BJ (cell line): ENCODE measurements at places on chromosomes 16 and 17. TPM values are rescaled to one million over a fixed set of nuclear protein-coding genes. Genes with fewer than 3 reads are reported as not detected.

The CRISPLD2 gene
- polyA plus RNA-seq = 109 and 183 TPM in 2 replicates

The SMTNL2 gene
- not detected in 2 replicates for polyA plus RNA-seq

The CENPT gene
- polyA plus RNA-seq = 26.2 and 42.4 TPM in 2 replicates

The KRTAP2-2 gene
- 0.16 TPM in 1 of 2 replicates, not detected in the other for polyA plus RNA-seq

The KRTAP4-3 gene
- not detected in 2 replicates for polyA plus RNA-seq

The ALOX12B gene
- polyA plus RNA-seq = not detected in 2 replicates

The ENPP7 gene
- polyA plus RNA-seq = not detected in 2 replicates

The SOCS7 gene
- polyA plus RNA-seq = 7.4 and 9.2 TPM in 2 replicates

The SPN gene
- polyA plus RNA-seq = 0.04 TPM in 1 of 2 replicates, not detected in the other

The NHERF1 gene
- 13.7 and 16.3 TPM in 2 replicates for polyA plus RNA-seq

The TM4SF5 gene
- polyA plus RNA-seq = not detected in 2 replicates

The SMG1 gene
- 20.5 and 31.0 TPM in 2 replicates for polyA plus RNA-seq

DNA sequence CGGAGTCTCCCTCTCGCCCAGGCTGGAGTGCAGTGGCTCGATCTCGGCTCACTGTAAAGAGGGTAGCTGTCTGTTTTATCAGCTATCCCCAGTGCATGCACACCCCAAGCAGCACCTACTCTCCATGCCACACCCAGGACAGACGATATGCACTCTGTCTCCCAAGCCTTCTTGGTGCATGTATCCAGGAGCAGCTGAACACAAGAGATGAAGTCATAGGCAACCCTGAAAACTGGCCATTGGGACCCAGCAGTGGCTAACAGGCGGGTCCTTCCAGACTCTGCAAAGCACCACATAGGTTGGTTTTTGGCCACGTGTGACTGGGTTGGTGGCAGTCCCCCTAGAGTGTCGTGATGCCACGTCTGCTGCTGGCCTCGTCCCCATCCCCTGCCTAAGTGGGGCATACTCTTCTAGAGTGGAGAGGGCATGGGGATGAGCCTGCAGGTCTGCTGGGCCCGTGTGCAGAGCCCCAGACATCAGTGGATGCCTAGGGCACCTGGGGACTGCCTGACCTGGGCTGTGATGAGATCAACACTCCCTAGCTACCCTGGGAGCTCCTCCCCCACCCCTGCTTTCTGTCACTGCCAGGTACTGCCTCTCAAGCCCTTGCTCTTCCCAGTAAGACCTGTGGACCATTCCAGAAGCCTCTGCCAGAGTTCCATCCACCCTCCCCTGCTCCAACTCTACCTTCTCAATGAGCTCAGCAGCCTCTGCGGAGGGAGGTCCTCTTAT, 9.3 kb downstream of the PDE6G start:
- no peak for DNase-seq

GRCh38 chr16:81940781-81941560, 70.3 kb downstream of the SDR42E1 start:
- peak; percentile 24 for DNase-seq

- no peak for DNase-seq
These were observed 273.8 kb downstream of the C16orf95 start for GRCh38 chr16:87043231-87044031.

- no peak for DNase-seq
These were observed at the start of gene RARA for GRCh38 chr17:40309031-40309948. TSS of gene RARA (plus strand) at chr17:40309180. CDS start at chr17:40331219, 22,039 bp downstream.

DNA sequence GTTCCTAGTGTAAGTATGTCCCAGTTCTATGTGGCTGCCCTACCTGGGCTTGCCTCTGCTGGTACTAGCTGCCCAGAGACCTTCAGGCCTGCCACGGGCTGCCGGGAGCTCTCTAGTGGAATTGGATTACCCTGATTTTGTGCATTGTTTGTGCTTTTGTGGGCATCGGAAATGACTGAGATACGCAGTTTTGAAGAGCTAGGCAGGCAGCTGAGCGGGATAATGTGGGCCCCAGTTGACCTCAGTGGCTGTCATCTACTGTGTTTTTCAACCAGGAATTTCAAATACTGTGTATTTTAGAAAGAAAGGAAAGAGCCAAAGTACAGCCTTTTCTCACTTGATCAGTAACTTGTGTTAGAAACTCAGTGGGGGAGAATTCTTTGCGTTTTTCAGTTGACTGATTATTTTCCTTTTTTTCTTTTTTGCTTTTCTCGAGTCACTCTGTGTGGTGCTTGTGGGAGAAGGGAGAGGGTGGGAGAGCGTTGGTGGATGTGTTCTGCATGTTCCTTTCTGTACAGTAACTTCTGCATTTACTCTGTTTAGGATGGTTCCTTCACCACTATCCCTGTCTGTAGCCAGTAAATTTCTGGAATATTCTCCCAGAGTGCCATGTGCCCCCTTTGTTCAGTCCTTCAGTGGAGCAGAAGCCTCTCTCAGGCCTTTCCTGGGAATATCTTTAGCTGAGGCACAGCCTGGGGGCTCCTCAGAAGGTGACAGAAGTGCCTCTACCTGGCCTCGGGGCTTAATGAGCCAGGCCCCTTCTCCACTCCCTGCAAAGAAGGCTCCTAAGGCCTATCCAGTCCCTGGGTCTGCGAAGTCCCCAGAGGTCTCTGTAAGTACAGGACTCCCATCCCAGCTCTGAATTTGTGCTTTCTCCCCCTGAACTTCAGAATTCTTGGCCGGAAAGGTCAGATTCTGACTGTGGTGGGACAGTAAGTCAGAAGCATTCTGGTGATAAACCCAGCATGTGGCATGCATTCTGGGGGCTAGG, 15.0 kb upstream of the SLC12A3 start:
- DNase-seq = no peak

GRCh38 chr17:39264119-39264518, 38.4 kb upstream of the STAC2 start:
- no peak for DNase-seq

DNA sequence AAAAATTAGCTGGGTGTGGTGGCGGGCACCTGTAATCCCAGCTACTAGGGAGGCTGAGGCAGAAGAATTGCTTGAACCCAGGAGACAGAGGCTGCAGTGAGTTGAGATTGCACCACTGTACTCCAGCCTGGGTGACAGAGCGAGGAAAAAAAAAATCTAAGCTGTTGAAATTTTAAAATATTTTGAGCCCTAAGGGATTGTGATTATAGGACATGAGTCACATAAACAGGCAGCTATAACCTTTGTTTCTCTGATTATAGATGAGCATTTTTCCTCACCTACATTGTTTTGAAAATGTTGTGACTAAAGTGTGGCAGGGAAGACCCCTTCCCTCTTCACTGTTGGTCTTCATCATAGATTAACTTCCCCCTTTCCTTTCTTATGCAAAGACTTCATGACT, 135.5 kb downstream of the MGAT5B start:
- DNase-seq = no peak

DNA sequence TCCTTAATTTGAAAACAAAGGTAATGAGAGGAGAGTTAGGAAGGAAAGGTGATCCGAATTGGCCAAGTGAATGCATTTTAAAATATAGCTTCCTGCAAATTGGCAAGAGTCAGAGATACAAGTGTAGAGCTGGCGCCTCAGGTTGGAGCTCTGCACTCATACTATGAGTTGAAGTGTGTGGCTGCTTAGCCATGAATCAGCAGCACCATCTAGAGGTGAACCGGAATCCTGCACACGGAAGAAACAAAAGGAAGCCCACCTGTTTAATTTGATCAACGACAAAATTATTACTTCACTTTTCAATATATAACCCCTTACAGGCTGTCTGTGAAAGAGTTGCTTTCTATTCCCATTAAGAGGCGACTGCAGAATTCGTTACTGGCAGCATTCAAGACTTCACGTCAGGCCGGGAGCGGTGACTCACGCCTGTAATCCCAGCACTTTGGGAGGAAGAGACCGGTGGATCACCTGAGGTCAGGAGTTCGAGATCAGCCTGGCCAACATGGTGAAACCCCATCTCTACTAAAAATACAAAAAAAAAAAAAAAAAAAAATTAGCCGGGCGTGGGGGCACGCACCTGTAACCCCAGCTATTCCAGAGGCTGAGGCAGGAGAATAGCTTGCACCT, 1253.7 kb upstream of the CDH8 start:
- no peak for DNase-seq

DNA sequence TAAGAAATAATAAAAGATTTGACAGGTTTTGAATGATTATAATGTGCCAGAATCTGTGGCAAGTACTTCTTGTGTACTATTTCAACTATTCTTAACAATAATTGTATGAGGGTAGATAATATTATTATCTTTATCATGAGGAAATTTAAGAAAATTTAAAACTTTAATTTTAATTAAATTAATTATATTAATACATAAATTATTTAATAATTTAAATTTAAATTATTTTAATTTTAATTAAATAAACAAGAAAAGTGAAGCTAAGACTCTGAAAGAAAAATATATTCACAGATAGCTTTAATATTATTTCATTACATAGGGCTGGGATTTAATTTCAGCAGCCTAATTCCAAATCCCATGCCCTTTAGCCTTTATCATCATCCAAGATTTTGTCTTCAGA, 31.4 kb upstream of the NETO2 start:
- DNase-seq = no peak

DNA sequence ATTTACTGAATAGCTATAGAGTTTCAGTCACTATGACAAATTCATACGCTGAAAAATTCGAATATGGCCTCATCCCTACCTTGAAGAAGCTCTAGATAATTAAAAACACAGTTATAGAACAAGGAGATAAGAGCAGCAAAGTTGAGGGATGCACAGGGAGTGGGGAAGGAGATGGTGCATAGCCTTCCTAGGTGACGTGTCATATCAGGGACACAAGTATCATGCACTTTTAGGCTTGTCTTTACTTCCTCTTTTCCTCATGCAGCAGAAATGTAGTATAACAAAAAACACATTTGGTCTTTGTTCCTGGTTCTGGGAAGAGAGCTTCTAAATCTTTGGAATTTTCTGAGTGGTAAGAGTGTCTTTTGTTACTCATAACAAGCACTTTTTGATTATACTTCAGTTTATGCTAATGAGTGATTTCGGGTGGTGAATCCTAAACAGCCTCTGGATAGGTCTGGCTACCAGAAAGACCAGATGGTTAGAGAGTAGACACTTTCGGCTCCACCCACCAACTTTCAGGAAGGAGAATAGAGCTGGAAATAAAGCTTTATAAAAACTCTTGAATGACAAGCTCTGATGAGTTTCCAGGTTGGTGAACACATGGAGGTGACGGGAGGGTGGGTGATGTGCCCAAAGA, 341.4 kb downstream of the UTP18 start:
- DNase-seq = no peak

DNA sequence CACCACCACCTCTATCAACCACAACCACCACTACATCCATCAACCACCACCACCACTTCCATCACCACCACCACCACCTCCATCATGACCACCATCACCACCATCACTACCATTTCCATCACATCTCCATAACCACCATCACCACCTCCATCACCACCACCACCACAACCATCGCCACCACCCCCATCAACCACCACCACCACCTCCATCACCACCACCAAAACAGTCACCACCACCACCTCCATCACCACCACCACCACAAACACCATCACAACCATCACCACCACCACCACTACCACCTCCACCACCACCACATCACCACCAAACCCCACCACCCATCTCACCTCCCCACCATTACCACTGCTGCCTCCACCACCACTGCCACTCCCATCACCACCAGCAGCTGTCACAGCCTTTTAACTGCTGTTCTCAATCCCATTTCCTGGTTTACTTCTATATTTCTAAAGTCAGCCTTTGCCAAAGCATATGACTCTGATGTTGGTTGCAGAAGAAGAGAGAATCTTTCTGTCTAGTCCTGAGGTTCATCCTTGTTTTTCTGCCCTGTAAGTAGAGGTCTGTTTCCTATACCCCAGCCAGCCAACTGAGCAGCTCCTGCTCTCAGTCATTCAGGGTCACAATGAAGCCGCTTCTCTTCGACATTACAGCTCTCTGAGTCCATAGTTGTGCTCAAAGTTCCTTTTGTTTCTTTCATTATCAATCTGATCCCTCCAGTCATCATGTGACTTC, 14.0 kb downstream of the MARCHF10 start:
- DNase-seq = no peak

GRCh38 chr17:39662551-39663339, 2.4 kb upstream of the TCAP start:
- no peak for DNase-seq

- peak; percentile 14 for DNase-seq
These were observed 19.2 kb downstream of the TMEM114 start for GRCh38 chr16:8571061-8571596.

DNA sequence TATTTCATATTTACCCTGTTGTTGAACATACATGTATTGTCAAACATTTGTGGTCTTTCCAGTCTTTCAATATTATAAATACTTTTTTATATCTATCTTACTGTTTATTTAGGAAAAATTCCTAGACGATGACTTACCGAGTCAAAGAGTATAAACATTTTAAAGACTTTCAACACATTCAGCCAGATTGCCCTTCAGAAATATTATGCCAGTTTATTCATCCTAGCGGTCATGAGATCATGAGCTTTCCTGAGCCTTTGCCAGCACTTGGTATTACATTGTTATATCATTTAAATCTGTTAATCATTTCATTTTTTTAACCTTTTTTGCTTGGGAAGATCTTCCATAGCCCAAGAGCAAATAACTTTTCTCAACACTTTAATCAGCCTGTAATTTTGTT, 197.4 kb downstream of the SPECC1 start:
- peak; percentile 36 for DNase-seq
